ENCODE measurements at places on chromosomes 12 and 14. TPM values are rescaled to one million over a fixed set of nuclear protein-coding genes. Genes with fewer than 3 reads are reported as not detected.

Gene TCL1A
- not detected for total RNA-seq

Gene DCN
- 0.22 TPM for total RNA-seq

Gene PNMA1
- total RNA-seq: 59.0 TPM

Gene RFLNA
- total RNA-seq: not detected

Gene HRK
- 1.8 TPM for total RNA-seq

Gene CARMIL3
- total RNA-seq: 0.48 TPM

Gene SLC10A1
- total RNA-seq: not detected

Gene SIX6
- not detected for total RNA-seq

Gene LRRC10
- not detected for total RNA-seq

Gene PSME1
- 182 TPM for total RNA-seq

Gene KRT72
- total RNA-seq: not detected

Gene SYT1
- 6.1 TPM for total RNA-seq

Gene GLIPR1L1
- not detected for total RNA-seq

Gene ANKRD33
- 0.08 TPM for total RNA-seq

Gene TESPA1
- total RNA-seq: not detected

Gene GPR135
- 0.64 TPM for total RNA-seq

Gene DEGS2
- total RNA-seq: 2.1 TPM

Gene GZMH
- not detected for total RNA-seq

Gene RASSF9
- total RNA-seq: 1.0 TPM

Gene ACRBP
- not detected for total RNA-seq

Gene SPTSSA
- 43.6 TPM for total RNA-seq

Gene ESRRB
- 0.29 TPM for total RNA-seq

Gene ZNF26
- 8.8 TPM for total RNA-seq

Gene LRRK2
- 1.5 TPM for total RNA-seq

Gene TEAD4
- 47.4 TPM for total RNA-seq

Gene COX8C
- not detected for total RNA-seq

Gene ESR2
- total RNA-seq: 0.04 TPM

Gene RTL1
- total RNA-seq: 0.26 TPM

Gene CCND2
- not detected for total RNA-seq

Gene DNAJC22
- 22.4 TPM for total RNA-seq

Gene TMEM229B
- total RNA-seq: 0.20 TPM

Gene CLEC4C
- total RNA-seq: not detected

Gene PMCH
- not detected for total RNA-seq

Gene LMNTD1
- total RNA-seq: not detected

Gene CIROP
- not detected for total RNA-seq

Gene TCP11L2
- 2.4 TPM for total RNA-seq

Gene BBS10
- 6.4 TPM for total RNA-seq

Gene PRH2
- total RNA-seq: not detected

Gene GARIN6
- not detected for total RNA-seq

Gene SYNE3
- 0.70 TPM for total RNA-seq

Gene SLC8A3
- total RNA-seq: not detected

Gene TNS2
- 61.9 TPM for total RNA-seq

Gene EIF2S3B
- 0.36 TPM for total RNA-seq

Gene AQP2
- total RNA-seq: not detected

Gene LRIG3
- 5.1 TPM for total RNA-seq
